ENCODE measurements at places on chromosomes 16 and 17.

- DNase-seq: no peak
Measured at GRCh38 chr16:54048586-54049495, 237.7 kb downstream of the IRX3 start.

DNA sequence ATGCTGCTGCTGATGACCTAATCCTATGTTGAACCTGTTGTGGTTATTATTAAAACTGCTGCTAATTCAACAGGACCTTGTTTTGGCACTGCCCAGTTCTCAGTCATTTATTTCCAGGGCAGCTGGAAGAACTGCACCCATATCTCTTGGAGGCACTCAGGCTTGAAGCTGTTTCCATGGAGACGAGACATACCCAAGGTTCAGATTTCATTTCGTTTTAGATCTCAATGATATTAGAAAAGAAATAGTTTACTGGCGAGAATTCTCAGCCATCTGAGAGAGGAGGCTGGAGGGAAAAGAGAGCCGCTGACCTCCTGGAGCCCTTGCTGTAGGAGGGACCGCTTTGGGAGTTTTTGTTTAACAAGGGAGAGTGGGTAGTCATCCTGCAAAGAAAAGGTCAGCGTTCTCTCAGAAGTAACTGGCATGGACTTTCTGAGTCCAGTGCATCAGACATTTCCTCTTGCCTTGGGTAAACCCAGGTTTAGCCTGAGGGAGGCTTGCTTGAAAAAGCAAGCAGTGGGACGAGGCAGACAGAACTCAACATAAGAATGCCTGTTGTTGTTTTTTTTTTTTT lies 75.4 kb downstream of the YPEL2 start:
- DNase-seq: no peak

GRCh38 chr16:47612711-47613110 lies 151.6 kb downstream of the PHKB start:
- no peak for DNase-seq

DNA sequence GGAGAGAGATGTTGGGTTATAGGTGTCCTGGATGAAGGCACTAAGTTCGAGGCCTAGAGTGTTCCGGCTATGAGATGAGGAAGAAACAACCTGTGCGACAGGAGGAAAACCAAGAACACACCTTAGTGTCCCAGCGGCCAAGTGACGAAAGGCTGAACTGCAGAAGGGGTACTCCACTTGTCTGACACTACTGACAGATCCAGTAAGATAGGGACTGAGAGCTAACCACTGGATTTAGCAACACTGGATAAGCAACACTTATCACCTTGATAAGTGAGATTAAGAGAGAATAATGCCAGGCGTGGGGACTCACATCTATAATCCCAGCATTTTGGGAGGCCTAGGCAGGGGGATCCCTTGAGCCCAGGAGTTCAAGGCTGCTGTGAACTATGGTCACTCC lies 7.1 kb downstream of the XPO6 start:
- DNase-seq: no peak

GRCh38 chr17:44561237-44561623 lies 3.9 kb downstream of the FZD2 start:
- no peak for DNase-seq

- no peak for DNase-seq
Measured at GRCh38 chr16:52953215-52953614, 99.5 kb downstream of the CHD9NB start.

DNA sequence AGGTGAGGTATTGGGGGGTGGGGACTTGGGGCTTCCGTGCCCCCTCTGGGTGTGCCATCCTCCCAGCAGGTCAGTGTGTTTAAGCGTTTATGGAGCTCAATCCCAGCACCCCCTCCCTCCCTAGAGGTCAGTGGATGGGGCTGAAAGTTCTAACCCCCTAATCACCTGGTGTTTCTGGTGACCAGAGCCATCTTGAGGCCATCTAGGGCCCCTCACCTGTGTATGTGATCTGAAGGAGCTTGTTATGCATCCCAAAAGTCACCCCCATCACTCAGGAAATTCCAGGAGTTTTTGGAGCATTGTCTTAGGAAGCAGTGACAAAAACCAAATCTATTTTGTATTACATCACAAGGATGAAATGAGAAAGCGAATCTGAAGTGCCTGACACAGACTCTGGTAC lies 67.8 kb upstream of the NOL11 start:
- DNase-seq: no peak

- DNase-seq: no peak
Measured at GRCh38 chr17:73821665-73822064, 177.4 kb upstream of the SDK2 start.

DNA sequence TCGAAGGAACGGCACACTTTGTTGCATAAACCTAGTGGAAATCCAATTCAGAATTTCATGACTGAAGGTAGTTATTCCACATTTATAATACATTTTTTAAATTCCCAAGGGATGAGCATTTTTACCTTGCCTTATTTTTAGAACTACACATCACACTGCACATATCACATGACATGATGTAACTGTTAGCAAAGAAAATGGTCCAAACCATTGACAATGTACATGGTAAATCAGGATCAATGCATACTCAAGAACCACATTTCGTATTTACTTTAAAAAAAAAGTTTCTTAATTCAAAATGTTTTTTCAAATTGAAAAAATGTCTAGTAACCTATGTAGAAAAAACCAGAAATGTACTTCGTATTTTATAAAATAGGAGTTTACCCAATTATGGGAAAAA lies 2.5 kb downstream of the KANSL1 start:
- no peak for DNase-seq

DNA sequence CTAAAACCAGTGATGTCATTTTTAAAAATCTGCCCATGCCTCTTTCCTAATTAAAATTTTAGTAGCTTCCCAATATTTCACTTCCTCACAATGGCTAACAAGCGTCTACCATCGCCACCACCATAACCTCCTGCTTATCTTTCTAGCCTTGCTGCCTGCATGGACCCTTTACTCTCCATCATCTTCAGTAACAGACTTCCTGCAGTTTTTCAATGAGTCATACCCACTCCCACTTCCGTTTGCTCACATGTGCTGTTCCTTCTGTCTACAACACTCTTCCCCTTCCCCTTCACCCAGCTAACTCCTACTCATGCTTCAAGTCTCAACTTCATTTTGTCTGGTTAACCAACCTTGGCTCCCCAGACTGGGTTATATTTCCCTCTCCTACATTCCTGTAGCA lies 12.8 kb upstream of the SKAP1 start:
- no peak for DNase-seq

DNA sequence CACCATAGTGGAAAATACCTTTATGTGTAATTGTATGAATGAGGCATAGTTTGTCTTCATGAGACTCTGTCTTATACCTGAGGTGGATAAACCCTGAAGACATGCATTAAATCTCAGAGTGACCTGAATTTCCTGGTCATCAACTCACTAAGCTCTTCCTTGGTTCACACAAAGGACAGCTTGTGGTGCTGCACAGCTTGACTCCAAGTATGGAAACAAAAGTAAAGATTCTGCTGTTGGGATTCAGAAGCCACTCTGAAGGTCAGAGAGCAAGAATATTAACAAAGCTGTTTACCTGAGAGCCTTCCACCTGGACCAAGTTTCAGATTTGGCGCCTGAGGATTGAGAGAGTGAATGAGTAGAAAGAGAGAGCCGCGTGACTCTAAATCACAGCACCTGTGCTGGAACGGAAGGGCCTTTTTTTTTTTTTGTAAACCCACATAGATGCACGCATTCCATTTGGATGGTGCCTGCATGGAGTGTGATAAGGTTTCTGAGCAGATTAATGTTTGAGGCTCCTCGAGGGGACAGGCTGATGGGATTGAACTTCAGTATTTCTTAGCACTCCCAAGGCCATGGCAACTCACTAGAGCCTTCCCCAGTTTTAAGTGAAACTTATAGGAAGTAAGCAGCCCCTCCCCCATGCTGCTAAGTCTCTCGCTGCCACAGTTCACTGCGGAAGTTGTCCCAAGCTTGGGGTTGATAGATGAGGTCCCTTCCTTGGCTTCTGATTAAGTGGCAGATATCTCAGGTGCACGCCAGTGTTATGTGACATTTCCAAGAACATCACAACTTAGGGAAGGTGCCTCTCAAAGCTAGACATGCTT lies 28.7 kb downstream of the CALB2 start:
- DNase-seq: no peak

DNA sequence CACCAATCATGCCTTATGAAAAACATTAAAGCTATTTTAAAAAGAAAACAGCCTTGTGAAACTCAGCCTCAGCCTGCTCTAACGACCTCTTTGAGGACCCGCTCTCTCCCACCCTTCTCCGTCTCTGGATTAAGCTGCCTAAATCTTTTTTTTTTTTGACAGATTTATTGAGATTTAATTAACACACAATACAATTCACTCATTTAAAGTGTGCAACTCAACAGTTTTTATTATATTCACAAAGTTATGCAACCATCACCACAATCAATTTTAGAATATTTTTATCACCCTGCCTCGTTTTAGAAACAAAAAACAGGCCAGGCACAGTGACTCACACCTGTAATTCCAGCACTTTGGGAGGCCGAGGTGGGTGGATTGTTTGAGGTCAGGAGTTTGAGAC lies 8.4 kb downstream of the CDR2L start:
- DNase-seq: no peak

DNA sequence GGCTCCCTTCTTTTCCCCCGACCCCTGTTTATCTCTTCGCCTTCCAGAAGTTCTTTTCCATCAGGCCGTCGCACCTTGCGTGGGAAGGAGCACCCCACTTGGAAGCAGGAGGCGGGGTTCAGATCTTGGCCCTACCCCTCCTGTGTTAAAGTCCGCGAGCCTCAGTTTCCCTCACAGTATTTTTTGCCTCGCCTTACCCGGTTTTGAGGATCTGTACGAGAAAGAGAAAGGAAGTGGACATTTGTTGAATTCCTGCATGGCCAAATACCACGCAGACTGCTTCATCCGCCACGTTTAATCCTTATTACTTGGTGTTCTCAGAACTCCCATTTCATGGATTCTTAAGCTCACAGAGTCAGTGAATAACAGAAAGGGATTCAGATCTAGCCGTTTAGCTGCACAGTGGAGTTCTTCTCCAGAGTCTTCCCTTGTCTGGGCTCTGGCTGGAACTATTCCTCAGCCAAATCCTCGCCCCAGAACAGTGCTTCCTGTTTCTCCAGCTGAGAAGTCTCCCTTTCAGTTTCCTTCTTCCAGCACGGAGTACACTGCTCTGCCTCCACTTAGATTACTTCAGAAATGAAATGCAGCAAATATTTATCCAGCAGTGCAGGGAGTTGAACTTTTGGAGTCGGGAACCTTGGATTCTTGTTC lies 590 bp downstream of the TMEM219 start:
- no peak for DNase-seq

- no peak for DNase-seq
Measured at GRCh38 chr17:41510251-41511065, 5.0 kb upstream of the KRT13 start.

GRCh38 chr17:77872199-77872598 lies 86.3 kb upstream of the TNRC6C start:
- no peak for DNase-seq

- DNase-seq: no peak
Measured at GRCh38 chr17:27609611-27610303, 21.2 kb upstream of the LGALS9 start.

- DNase-seq: no peak
Measured at GRCh38 chr16:30747331-30747730, 894 bp upstream of the PHKG2 start.

GRCh38 chr17:72996791-72997190 lies 95.7 kb downstream of the SLC39A11 start:
- no peak for DNase-seq

GRCh38 chr16:970386-970765 lies 408 bp downstream of the LMF1 start:
- no peak for DNase-seq

GRCh38 chr17:72967977-72968585 lies 124.4 kb downstream of the SLC39A11 start:
- no peak for DNase-seq

- DNase-seq: no peak
Measured at GRCh38 chr16:49590166-49590871, 216.7 kb downstream of the C16orf78 start.

DNA sequence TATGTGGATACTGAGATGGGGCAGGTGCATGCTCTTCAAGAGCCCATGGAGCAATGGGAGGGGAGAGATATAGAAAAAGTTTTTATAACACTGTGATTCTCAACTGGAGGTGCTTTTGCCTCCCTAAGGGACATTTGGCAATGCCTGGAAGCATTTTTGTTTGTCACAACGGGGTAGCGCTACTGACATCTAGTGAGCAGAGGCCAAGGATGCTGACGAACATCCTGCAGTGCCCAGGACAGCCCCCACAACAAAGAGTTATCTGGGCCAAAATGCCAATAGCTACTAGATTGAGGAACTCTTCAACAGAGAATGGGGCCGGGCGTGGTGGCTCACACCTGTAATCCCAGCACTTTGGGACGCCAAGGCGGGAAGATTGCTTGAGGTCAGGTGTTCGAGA lies 67.2 kb upstream of the CLEC3A start:
- no peak for DNase-seq

DNA sequence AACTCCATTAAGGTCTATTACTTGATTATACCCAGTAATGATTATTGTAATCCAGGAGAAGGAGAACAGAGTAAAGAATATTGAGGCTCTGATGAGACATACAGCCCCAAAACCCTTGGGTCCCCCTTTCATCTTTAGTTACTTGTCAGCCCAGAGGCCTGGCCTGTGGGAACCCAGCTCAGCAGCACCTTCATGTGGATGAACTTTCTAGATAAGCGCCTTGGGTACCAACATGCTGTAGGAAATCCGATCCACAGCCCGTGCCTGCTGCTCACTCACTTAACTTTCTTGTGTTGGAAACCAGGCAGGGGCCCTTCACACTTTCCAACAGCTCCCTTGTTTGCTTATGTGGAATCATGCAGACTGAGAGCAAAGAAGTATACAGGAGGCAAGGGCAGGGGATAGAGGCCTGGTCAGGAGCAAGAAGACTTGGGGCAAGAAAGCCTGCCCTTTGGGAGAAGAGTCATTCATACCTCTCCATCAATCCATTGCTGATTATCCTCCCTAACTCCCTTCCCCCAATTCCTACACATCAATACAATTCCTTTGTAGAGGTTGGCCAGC lies 64.0 kb upstream of the SOX9 start:
- DNase-seq: no peak

DNA sequence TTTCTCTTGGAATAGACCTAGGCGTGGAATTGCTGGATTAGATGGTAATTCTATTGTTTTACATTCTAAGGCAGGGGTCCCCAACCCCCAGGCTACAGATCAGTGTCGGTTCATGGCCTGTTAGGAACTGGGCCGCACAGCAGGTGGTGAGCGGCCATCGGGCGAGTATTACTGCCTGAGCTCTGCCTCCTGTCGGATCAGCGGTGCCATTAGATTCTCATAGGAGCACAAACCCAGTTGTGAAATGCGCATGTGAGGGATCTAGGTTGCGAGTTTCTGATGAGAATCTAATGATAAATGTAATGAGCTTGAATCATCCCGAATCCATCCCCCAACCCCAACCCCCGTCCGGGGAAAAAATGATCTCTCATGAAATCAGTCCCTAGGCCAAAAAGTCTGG lies 23.0 kb downstream of the NLRC5 start:
- no peak for DNase-seq

GRCh38 chr17:73976147-73976546 lies 227.3 kb upstream of the RPL38 start:
- no peak for DNase-seq
